NCI-H774 (cell line): ENCODE measurements at places on chromosomes 2 and 18.
A peak's percentile ranks its signal among the peaks of the same experiment; 100 is the strongest.

DNA sequence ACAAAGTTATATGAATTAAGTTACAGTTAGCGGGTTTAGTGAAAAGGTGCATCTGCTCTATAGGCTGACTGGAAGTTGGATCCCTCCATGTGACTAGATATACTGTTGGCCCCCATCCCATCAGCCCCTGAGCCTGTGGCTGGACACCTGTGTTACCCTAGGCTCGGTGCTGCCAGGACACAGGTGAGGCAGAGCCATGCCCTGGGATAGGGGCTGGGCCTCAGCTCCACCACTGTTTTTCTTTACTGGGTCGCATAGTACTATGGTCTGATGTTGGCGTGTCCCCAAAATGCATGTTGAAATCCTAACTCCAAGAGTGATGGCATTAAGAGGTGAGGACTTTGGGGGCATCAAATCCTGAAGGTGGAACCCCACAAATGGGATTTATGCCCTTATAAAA, 638.6 kb upstream of the ID2 start:
- DNase-seq = no peak

DNA sequence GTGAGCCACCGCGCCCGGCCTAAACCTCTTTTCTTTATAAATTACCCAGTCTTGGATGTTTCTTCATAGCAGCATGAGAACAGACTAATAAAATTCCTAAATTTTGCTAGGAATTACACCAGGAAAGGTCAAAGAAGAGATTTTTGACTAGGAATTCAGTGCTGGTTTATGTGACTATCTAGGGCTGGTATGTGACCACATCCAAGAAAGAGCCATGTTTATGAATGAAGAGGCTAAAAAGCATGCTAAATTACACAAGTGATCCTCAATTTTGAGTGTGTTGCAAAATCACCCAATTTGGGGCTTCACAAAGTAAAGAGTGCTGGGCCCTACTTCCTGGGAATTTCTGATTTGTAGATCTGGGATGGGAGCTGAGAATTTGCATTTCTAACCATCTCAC, 123.6 kb downstream of the CSRNP3 start:
- no peak for DNase-seq

DNA sequence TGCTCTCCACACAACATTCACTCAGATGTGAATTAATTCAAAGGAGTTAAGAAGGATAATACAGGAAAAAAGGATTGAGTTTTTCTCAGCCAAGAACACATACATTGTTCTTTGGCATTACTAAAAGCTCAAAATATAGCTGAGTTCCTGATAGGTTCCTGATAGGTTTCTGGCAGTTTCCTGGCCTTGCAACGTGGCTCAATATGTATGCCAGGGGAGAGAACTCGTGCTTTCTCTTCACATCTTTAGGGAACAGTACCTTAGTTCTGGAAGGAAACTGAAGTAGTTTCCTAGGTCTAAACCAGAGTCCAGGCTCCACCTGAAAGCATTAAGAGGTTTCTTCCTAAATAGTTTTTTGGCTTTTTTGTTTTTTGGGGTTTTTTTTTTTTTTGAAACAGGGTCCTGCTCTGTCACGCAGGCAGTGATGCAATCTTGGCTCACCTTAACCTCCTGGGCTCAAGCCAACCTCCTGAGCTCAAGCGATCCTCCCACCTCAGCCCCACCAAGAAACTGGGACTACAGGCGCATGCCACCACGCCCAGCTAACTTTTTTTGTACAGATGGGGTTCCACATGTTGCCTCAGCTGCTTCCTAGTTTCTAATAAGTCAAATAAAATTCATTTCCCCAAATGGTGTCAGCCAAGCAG, 42.8 kb downstream of the ESCO1 start:
- no peak for DNase-seq

DNA sequence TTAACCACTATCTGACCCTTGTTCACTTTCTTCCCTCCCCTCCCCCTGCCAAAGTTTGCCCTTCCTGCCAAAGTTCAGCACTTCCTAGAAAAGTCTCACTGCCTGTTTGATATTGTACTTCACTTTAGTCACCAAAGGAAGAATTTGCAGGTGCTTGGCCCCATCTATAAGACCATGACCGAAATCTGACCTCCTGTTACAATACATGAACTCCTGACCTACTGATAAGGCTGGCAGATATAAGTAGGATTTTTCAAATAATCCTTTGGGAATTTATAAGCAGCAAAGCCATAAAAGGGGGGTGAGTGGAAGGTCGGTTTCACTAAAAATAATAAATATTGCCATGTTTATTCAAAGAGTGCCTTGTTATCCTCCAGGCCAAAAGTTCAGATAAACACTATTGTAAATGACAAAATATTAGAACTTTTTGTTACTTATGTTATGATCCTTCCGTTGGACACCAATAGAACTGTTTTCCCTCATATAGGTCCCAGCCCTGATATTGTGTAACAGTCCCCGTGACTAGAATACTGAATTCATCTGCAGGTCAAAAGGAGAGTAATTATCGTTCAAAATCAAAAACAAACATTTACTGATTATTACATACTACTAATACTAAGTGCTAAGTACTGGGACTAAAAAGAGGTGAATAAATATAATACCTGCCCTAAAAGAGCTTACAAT, 277.6 kb downstream of the EXOC6B start:
- DNase-seq = no peak

DNA sequence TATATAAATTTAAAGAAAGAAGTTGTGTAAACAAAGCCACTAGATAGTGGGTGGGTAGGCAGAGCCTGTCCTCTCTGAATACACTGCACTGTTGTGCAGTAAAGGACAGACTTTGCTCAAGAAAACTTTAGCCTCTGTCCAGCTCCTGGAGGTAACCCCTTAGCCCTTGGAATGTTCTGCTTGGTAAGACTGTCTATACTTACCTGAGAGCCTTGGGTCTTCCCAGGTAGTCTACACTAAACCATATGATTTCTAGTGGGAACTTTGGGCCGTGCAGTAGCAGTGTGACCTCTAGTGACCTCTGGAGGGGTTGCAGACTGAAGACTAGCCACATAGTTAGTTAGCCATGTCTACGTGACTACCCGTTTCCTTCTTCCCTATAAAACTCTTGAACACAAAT, 678.3 kb upstream of the NRXN1 start:
- DNase-seq = no peak

GRCh38 chr2:197416268-197416667, 18.6 kb downstream of the SF3B1 start:
- no peak for DNase-seq

DNA sequence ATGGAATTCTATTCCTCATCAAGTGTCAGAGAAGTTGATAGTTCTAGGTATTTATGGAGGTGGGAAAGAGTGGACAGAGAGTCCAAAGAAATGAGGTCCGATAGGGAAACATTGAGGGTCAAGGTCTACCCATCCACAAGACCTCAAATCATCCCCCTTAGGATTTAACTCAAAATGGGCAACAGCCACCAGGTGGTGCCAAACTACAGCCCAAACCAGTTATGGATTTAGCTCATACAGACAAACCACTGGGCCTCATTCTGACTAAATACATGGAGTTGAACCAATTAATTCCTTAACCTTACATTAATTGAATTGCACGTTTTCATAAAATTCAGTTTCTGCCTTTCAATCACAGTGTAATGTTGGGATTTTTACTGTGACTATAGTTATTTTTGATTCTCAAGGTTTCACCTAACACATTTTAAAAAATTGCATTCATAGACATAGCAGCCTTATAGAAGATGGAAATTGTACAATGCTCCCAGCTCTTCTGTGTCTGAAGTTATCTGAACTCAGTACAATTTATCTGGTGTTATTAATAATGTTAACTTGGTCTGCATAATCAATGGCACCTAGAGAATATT, 98.2 kb upstream of the HNMT start:
- peak; percentile 50 for DNase-seq

DNA sequence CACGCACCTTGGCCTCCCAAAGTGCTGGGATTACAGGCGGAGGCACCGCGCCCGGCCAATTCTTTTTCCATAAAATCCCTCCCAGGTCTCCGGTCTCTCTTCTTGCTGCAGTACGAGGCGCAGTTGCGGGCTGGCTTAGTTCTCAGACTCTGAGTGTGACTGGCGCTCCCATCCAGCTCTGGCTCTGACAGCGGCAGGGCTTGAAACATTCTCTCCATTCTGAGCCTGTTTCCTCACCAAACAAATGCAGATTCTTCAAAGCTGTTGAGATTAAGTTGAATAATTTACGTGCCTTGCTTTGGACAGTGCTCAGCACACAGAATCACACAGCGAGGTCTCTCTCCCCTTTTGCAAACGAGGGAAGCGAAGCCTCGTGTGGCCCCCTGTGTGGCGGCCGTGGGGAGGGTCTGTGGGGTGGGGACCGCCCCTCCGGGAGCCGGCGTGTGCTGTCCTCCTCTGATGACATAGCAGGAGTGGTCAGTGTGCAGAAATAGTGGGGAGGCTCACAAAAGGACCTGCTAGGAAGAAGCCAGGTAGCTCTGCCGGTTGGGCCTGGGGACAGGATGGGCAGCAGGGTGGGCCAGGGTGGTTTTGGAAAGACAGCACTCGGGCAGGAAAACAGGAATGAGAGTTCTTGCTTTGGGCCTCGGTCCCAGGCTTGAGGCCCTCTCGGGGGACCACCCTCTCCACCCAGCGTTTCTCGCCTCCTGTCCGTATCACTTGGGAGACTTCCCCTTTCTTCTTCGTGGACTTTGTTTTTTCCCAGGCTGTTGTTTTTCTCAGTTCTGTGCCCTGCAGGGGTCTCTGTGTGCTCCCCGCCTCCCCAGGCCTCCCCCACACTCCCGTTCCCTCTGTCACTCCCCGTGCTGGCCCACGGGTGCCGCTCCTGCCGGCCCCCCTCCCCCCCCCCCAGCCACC, 75.0 kb downstream of the KCNG2 start:
- no peak for DNase-seq

DNA sequence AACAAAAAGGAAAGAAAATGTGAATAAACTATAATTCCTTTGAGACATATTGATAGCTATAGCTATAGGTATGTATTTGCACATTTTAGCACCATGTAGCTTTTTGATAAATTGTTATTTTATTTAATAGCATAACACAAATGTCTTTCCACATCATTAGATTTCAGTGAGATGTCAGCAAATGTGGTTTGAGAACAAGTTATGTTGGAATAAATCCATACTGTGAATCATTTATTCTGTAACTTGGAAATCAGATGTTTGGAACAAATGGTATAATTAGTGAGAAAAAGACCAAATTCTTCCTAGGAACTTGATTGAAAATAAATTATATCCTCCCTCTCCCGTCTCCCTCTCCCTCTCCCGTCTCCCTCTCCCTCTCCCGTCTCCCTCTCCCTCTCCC, 62.8 kb downstream of the NABP1 start:
- DNase-seq = no peak

DNA sequence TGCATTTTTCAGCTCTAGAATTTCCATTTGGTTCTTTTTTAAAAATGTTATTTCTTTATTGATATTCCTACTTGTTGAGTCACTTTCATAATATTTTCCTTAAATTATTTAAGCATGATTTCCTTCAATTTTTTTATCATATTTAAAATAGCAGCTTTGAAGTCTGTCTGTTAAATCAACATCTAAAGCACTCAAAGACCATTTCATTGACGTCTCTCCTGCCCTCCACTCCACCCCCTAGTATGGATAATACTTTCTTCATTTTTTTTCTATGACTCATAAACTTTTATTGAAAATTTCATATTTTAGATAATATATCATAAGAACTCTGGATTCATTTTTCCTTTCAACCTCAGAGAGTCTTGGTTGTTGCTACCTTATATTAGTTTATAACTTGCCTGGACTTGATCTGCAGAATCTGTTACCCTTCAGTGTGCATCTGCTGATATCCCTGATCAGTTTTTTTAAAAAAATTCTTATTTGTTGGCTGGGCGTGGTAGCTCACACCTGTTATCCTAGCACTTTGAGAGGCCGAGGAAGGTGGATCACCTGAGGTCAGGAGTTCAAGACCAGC, 59.0 kb upstream of the ZNF396 start:
- no peak for DNase-seq

GRCh38 chr18:21110713-21111345, 784 bp downstream of the ROCK1 start:
- DNase-seq = peak; percentile 24

- DNase-seq = peak; percentile 43
Measured at GRCh38 chr2:219111375-219112061, 49.1 kb downstream of the NHEJ1 start.

DNA sequence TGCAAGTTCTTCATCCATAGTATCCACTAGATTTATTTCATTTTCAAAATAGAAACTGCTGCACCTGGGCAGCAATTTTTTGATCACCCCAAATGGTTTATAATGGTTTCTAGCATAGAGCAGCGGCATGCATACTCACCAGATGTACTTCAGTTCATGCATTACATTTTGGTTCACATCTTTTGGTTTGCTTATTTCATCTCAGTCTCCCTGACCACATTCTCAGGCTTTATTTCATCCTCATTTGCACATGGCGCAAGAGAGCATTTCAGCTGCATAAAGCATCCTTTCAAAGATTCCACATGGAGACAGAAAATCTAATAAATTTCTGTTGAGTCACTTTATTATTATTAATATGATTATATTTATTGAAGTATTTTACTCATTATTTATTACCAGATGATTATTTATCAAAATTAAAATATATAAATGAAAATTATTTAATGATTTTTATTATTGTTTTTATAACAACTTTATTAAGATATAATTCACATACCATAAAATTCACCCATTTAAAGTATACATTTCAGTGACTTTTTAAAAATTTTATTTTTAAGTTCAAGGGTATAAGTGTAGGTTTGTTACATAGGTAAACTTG, 284.6 kb downstream of the TXNL1 start:
- no peak for DNase-seq

- DNase-seq = no peak
Measured at GRCh38 chr18:61727241-61728193, 165.3 kb downstream of the RNF152 start.
